ENCODE measurements at places on chromosomes 1 and 21.
A peak's percentile ranks its signal among the peaks of the same experiment; 100 is the strongest.

DNA sequence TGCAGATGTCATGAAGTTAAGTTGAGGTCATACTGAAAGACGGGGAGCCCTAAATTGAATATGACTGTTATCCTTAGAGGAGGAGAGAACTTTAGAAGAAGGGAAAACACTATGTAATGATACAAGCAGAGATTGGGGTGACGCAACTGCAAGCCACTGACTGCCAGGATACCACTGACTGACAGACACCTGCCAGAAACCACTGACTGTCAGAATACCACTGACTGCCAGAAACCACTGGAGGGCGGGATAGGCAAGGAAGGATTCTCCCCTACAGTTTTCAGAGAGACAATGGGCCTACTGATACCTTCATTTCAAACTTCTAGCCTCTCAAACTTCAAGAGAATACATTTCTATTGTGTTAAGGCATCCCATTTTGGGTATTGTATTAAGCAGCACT is 388.7 kb downstream of the USH2A start:
- DNase-seq = peak; percentile 14

- no peak for DNase-seq
Measured at GRCh38 chr1:198408716-198409115, 131.8 kb downstream of the ATP6V1G3 start.

DNA sequence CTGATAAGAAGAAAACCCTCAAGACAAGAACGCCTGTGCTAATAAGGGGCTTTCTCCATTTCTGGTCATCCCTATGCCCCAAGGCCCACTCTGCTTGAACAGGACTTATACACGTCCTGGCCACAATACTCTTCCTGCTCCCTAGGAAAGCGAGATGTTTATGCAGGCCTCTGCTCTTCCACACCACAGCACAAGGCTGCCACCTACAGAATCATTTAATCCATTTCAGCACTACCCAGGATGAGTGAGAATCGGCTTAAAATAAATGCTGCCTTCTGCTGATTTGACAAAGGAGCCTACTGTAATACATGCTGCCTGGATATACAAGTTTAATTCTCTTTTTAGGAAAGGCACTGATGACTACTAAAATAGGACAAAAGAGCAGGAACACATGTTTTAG is 29.4 kb downstream of the FRRS1 start:
- peak; percentile 38 for DNase-seq

GRCh38 chr1:153933955-153934354 is 11.2 kb upstream of the GATAD2B start:
- DNase-seq = no peak

DNA sequence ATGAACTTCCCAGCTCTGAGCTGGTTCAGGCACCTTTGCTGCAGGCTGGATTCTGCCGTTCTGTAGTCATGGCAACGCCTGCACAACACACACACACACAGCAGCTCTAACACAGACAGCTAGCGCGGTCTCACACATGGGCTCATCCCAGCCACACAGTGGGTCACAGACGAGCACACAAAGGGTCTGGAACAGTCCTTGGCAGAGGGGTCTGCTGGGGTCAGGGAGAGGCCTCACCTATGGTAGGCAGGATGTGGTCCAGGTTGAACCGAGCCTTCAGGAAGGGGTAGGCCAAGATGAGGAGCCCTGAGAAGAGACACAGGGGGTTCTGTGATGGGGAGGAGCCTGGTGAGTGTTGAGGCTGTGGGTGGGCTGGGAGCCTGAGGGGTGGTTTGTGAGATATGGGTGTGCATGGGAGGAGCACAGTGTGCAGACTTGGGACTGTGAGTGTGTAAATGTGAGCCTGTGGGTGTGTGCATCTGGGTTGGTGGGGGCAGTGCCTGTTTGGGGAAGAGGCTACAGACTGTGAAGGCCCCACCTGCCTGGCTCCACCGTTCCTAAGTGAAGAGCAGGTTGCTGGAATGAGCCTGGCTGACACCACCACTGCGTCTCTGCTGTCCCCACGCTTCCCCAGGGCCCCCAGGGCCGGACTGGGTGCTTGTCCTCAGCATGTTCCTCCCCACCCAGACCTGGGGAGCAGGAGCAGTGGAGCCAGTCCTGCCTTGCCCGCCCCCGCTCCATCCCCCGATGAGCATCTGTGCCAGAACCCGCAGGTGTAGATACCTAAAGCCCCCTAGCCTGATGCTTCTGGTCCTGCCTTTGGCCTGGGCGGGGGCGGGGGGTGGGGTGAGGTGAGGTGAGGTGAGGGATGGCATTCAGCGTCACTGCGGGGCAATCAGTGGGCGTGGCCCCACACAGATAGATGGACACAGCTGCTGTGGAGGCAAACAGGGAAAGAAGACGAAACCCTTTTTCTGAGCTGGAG is 1.5 kb downstream of the KNCN start:
- no peak for DNase-seq

DNA sequence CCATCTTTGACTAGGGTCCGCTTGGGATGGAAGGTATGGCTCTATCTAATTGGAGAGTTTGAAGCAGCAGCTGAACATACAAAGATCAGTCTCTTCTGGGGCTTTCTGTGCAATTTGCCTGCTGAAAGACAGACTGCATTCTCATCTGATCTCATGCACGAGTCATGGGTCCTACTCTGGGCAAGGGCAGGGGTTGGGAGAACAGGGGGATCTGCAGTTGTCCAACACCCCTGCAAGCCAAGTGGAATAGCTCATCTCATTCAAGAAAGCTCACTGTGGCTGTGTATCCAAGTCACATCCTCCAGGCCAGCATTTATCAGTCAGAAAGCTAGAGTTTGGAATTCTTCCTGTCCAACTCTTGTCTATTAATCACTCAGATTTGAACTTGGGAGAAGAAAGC is 177.2 kb upstream of the C8B start:
- DNase-seq = no peak

- no peak for DNase-seq
Measured at GRCh38 chr1:239805042-239805441, 286.6 kb upstream of the FMN2 start.

- DNase-seq = no peak
Measured at GRCh38 chr1:6785728-6786505, 663 bp downstream of the CAMTA1 start.
